ENCODE measurements at places on chromosomes 7 and 10.

GRCh38 chr10:33180390-33180789 is 154.1 kb downstream of the NRP1 start:
- no peak for DNase-seq

DNA sequence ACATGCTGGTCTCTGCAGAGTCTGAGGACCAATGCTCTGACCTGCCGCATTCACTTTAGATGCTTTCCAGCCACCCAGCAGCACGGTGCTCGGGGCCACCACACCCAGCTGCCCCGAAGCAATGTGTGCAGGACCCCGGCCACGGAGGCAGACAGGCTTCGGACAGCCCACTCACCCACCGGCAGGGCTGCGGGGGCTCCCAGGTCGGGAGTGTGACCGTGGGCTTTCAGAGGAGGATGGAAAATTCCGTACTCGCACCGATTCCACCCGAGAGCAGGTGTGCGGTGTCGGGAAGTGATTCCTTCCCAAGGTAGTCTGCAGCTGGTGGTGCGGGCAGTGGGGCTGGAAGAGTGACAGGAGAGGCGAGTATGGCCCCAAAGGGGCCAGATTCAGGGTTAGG is 190.9 kb downstream of the DNAJB6 start:
- DNase-seq: no peak

GRCh38 chr10:15321431-15322341 is 49.4 kb downstream of the FAM171A1 start:
- no peak for DNase-seq

DNA sequence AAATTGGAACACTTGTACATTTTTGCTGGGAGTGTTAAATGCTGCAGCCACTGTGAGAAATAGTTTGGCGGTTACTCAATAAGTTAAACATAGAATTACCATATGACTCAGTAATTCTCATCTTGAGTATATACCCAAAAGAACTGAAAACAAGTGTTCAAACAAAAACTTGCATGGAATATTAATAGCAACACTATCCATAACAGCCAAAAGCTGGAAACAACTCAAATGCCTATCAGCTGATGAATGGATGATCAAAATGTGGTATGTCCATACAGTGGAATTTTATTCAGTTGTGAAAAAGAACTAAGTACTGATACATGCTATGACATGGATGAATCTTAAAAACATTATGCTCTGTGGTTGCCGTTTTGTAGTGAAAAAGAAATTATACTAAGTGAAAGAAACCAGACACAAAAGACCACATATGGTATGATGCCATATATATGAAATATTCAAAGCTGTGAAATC is 63.0 kb upstream of the SP4 start:
- DNase-seq: no peak

DNA sequence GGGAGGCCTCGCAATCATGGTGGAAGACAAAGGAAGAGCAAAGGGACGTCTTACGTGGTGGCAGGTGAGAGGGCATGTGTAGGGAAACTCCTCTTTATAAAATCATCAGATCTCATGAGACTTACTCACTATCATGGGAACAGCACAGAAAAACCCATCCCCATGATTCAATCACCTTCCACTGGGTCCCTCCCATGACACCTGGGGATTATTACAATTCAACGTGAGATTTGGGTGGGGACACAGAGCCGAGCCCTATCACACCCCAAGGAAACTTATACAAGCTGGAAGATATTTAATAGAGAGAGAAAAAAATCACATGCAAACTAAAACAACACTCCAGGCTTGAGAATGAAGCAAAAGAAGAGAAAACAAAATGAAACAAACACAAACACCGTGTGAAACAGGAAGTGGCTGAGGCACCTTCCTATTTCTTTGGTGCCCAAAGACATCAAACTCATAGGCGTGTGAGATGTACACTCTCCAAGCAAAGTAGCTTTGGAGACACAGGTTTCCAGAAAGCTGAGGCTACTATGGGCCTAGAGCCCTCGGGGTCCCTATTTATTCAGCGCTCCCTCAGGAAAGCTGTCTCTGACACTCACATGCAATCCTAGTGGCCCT is 97.2 kb downstream of the PRKCQ start:
- DNase-seq: no peak

GRCh38 chr7:37816922-37817590 is 31.3 kb upstream of the NME8 start:
- no peak for DNase-seq

DNA sequence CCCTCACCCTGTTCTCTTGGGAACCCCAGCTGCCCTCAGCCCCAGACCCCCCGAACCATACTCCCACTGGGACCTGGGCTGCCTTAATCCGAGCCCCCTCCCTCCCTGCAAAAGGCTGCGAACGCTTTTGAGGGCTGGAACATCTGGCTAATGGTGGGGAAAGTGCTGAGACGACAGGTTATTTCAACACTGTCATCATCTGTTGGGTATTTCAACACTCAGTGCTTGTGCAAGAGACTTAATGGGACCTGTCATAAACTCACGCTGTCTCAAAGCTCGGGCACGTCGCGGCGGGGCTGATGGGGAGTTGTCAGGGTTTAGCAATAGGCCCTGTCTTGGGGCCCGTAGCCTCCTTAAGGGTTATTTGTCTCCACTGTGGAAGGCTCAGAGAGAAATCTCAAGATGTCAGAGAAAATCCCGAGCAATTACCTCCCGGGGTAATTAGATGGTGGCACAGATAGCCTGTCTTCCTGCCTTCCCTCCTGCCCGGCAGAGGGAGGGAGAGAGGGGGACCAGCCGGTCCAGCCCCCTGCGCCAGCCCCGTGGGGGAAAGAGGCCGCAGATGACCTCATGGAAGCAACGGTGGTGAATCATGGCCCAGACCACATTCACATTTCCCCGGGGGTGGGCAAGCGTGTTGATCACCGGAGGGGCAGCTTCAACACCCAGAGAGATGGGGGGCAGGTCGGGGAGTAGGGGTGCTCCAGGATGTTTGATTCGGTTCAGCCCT is 88.7 kb upstream of the MYL10 start:
- no peak for DNase-seq

- no peak for DNase-seq
Observed at GRCh38 chr10:102834143-102834542, 3.1 kb downstream of the CYP17A1 start.

GRCh38 chr10:132677473-132678227 is 108.3 kb downstream of the NKX6-2 start:
- no peak for DNase-seq

- DNase-seq: no peak
Observed at GRCh38 chr7:115724400-115725056, 306.0 kb downstream of the TFEC start.

DNA sequence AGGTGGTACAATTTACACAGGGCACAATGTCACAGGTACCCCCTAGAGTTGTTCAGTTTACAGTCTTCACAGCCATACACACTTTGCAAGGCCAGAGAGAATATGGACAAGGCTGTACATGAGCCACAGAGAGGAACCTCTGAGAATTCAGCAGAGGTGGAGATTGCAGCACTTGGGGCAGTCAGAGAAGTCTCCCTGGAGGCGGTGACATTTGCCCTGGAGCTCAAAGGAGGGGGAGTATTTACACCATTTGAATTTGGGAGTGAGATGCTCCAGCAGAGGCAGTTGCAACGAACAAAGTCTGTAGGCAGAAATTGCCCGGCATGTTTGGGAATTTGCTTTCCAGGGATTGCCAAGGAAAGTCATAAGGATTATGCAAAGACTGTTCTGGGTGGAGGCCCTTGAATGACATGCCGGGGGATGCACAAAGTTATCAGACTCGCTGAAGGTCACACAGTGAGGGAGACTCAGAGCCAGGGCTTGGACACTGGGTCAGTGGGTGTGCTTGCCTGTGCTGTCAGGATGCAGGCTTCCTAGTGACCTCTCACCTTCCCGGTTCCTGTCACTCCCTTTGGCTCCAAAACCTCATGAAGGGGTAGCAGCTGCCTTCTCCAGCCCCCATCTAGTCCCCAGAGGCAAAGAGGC is 160.7 kb upstream of the PCBD1 start:
- DNase-seq: no peak

DNA sequence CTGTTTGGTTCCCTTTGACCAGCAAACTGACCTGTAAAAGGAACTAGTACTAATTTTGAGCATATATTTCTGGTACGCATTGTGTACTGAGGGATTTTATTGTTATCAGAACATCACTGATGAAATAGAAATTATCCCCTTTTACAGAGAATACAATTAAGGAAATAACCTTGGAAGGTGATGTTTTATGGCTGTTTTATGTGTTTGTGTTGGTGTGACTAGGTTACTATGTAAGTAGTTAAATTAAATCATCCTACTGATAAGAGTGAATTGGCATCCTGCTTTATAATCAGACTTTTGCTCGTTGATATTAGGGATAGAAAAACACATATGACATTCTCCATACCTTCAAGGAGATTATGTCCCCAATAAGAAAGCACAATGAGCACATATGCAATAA is 596.6 kb downstream of the SORCS3 start:
- no peak for DNase-seq

- no peak for DNase-seq
Observed at GRCh38 chr10:4467481-4467880, 358.5 kb upstream of the AKR1E2 start.

DNA sequence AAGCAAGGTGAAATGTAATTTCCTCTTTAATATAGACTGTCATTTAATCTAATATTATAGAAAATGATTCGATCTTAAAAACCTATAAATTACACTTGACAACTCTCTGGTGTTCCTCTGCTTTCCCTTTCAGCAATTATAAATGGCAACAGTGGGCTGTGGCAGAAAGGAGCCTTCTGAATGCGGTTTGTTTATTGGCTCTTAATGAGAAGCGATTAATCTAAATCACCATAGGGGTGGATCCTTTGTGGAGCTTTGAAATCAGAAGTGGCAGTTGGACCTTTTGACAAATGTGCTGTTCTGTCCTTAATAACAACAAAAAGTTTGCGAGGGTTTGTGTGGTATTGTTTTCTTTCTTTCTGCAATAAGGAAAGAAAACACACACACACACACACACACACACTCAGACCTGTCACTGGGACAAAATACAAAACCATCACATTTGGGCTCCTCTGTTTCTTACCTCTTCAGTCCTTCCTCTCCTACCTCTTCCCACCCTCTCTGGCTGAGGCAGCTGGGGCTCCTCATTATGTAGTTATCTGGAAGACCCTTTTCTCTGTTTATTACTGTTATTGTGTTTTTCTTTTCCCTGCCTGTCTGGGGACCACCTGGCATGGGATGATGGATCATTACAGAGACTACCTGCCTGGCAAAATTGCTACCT is 316.2 kb downstream of the SORCS3 start:
- DNase-seq: no peak

GRCh38 chr7:5671046-5671445 is 110.4 kb downstream of the RNF216 start:
- no peak for DNase-seq

DNA sequence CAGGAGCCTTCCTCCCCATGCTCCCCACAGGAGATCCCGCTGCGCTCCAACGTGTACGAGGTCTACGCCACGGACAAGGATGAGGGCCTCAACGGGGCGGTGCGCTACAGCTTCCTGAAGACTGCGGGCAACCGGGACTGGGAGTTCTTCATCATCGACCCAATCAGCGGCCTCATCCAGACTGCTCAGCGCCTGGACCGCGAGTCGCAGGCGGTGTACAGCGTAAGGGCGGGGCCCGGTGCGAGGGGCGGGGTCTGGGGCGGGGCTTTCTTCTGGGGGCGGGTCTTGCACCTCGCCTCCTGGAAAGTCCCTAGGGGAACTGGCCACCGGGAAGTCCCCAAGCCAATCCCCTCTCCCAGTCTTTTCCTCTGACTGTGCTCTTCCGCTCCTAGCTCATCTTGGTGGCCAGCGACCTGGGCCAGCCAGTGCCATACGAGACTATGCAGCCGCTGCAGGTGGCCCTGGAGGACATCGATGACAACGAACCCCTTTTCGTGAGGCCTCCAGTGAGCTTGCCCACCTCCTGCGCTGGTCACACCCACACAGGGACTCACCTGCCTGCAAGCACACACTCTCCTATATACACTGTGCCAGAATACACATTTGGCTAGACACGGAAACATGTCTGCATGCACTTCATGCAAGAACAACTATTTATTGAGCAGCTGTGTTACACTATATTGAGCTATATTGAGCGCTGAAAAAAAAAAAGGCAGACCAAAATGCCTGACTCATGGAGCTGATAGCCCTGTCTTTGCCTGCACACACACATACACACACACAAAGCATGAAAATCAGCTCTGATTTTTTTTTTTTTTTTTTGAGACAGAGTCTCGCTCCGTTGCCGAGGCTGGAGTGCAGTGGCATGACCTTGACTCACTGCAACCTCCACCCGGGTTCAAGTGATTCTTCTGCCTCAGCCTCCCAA is 32.7 kb upstream of the VSIR start:
- no peak for DNase-seq

GRCh38 chr7:2792235-2792634 is 51.9 kb downstream of the GNA12 start:
- DNase-seq: no peak

DNA sequence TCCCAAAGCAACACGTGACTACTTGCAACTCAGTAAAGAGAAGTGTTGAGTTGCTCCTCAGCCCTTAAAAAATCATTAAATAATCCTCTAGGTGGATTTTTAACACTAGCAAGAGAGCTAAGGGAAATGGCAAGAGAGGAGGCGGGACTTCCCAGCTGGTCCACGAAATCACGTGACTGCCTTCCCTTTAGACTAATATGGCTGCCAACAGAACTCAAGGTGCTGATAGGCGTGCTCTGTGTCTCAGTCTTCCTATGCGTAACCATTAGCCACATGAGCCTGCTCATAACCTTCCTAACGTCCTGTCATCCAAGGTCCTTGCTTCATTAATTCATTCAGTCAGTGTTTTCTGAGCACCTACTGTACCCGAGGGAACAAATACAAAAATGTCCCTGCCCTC is 66.0 kb downstream of the RSU1 start:
- DNase-seq: no peak

DNA sequence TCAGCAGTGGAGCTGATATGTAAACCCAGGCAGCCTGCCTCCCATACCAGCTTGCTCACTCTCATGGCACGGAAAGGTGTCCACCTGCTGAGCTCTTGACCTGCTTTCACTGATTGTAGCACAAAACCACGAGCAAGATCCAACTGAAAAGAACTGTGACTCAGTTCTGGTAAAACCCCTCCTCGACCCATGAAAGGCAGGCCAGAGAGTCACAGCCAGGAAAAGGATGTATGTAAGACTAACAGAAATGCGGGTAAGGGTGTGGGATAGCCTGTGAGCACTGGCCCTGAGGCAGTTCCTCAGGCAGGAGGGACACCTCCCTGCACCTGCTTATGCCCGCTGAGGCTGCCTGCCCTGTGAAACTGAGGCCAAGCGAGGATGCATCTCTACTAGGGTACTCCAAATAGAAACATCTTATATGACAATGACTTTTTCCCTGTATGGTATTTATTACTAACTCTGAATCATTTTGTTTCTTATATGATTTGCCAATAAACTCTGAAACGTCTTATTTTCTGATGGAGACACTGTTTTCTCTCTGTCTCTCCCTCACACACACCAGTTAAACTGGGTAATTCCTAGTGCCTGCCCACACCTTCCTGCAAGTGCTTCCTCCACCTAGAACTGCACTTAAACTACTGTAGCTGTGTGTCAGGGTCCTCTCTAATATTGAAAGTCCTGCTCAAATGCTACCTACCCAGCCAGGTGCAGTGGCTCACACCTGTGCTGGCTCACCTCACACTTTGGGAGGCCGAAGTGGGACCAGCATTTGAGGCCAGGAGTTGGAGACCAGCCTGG is 73.3 kb upstream of the GHITM start:
- no peak for DNase-seq
